ENCODE measurements at places on chromosomes 2 and 18. TPM values are rescaled to one million over a fixed set of nuclear protein-coding genes. Genes with fewer than 3 reads are reported as not detected.

Gene OTX1
- 7.0 TPM for total RNA-seq

Gene RBM44
- 1.5 TPM for total RNA-seq

Gene SMC6
- 19.2 TPM for total RNA-seq

Gene POLE4
- 74.4 TPM for total RNA-seq

Gene CYP27A1
- 2.0 TPM for total RNA-seq

Gene ANXA4
- 82.9 TPM for total RNA-seq

Gene SKOR2
- not detected for total RNA-seq

Gene ELOA2
- not detected for total RNA-seq

Gene CNNM3
- 28.8 TPM for total RNA-seq

Gene SDC1
- total RNA-seq = 128 TPM

Gene MC2R
- not detected for total RNA-seq

Gene OSR1
- 6.9 TPM for total RNA-seq

Gene ADD2
- total RNA-seq = 3.8 TPM

Gene ASAP2
- total RNA-seq = 66.8 TPM

Gene TAF1B
- 24.8 TPM for total RNA-seq

Gene ABCB6
- total RNA-seq = 41.4 TPM

Gene KLHL14
- not detected for total RNA-seq

Gene PPP1R1C
- 27.5 TPM for total RNA-seq

Gene ASXL3
- total RNA-seq = not detected

Gene ACMSD
- not detected for total RNA-seq

Gene NEU4
- 0.92 TPM for total RNA-seq

Gene OSBPL1A
- 33.7 TPM for total RNA-seq

Gene UGT1A10
- not detected for total RNA-seq

Gene SCYGR1
- total RNA-seq = not detected

Gene CCDC102B
- total RNA-seq = 2.3 TPM

Gene CELF4
- total RNA-seq = 1.9 TPM

Gene HSBP1L1
- total RNA-seq = 41.5 TPM

Gene CCDC85A
- not detected for total RNA-seq

Gene GREB1
- total RNA-seq = 0.20 TPM

Gene CDH2
- 8.5 TPM for total RNA-seq

Gene SERPINB13
- total RNA-seq = not detected

Gene PSTPIP2
- not detected for total RNA-seq

Gene PROM2
- 147 TPM for total RNA-seq

Gene CNRIP1
- total RNA-seq = not detected

Gene IL36A
- total RNA-seq = not detected

Gene NT5C1B
- total RNA-seq = not detected

Gene SPEG
- total RNA-seq = 55.8 TPM

Gene XDH
- total RNA-seq = 5.7 TPM

Gene POTEJ
- not detected for total RNA-seq

Gene ANKRD29
- 4.3 TPM for total RNA-seq

Gene PROC
- 5.8 TPM for total RNA-seq

Gene CTAGE1
- total RNA-seq = not detected

Gene UPP2
- total RNA-seq = not detected

Gene SAG
- not detected for total RNA-seq

Gene PXDN
- 92.2 TPM for total RNA-seq

Gene CEP192
- 37.8 TPM for total RNA-seq

Gene KYNU
- 44.5 TPM for total RNA-seq

Gene FAM237A
- total RNA-seq = not detected

Gene HOXD12
- total RNA-seq = not detected

Gene NXPH2
- total RNA-seq = not detected

Gene LYG2
- not detected for total RNA-seq

Gene EDAR
- total RNA-seq = not detected

Gene LCT
- not detected for total RNA-seq

Gene SRD5A2
- total RNA-seq = not detected

Gene SLC5A7
- total RNA-seq = not detected

Gene M1AP
- total RNA-seq = 7.7 TPM

Gene TP53I3
- 21.4 TPM for total RNA-seq

Gene UBR3
- total RNA-seq = 21.9 TPM
